Calu3 (cell line): ENCODE measurements at places on chromosomes 1 and 21.

DNA sequence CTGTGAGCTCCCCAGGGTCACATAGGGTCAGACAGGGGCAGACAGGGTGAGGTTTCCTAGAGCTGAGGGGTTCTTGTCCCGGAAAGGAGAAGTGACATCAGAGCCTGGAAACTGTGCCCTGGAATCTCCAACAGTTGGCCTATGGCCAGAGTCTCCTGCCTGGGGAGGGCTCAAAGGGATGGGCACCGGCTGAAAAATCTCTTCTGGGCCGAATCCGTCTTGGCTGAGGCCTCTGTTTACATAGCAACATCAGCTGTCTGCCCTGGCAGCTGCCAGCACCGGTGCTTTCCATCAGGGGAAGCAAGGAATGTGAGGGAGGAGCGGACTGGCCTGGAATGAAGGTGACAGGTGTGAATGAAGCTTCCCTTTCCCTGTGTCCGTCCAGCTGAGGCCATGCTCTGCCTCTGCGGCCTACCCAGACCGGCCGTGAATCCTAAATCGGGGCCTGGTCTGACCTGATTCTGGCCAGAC is 30.7 kb downstream of the VASH2 start:
- DNase-seq, result no peak

- DNase-seq, result no peak
Measured at GRCh38 chr1:56798053-56798471, 21.1 kb downstream of the FYB2 start.

DNA sequence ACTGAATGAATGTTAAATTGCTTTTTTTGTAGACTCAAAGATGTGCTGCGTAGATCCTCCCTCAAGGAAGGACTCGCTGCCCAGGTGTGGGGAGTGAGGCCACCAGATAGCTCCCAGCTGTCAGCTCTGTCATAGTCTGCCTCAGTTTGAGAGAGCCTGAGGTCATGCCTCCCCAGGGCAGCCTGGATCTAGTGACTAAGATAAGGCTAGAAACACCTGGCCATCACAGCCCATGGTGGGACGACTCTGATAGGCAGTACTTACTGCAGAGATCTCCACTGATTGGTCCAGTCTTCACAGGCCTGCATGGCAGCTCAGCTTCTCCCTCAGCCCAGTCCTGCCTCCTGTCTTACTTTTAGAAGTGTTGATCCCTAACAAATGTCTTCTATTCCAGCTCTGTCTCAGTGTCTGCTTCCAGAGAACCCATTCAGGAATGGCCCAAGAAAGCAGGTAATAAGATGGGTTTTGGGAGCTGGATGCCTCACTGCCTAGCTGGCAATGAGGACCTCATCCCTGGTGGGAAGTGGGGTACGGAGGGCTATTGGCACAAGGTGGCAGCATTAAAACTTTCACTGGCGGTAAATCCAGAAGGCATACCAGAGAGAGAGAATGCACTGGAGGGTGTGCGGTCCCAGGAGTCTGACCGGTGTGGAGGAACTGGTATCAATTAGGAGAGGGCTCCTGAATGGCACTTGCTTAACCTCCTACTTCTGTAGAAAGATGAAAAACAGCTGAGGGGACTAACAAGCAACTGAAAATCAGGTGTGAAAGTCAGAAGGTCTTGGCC is 55.3 kb upstream of the GPR37L1 start:
- no peak for DNase-seq

- no peak for DNase-seq
Measured at GRCh38 chr1:84918726-84919336, 25.8 kb upstream of the LPAR3 start.

- DNase-seq, result peak; percentile 48
Measured at GRCh38 chr1:165075725-165076370, 280.7 kb downstream of the LMX1A start.

- DNase-seq, result no peak
Measured at GRCh38 chr1:117967881-117968280, 38.3 kb downstream of the WDR3 start.

- DNase-seq, result peak; percentile 87
Measured at GRCh38 chr1:27603681-27604578, at the start of gene AHDC1. AHDC1 (minus strand) TSS chr1:27604144; CDS start chr1:27552115, 52,029 bp downstream.

DNA sequence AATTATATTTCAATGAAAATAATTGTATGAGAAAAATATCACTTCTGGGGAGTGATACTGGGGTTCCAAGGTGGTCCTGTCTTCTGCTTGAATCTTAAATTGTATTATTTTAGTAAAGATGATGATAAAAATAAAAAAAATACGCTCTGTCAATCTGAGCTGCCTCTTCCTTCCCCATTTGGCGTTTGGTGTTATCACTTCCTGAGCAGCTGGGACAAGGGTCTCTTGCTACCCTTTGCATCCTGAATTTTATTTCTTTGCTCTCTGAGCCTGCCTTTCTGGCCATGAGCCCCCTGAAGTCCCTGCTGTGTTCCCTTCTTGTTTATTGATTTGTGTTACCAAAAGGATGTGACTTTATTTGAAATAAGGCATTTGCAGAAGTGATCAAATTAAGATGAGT is 111.0 kb downstream of the KCNJ6 start:
- no peak for DNase-seq

DNA sequence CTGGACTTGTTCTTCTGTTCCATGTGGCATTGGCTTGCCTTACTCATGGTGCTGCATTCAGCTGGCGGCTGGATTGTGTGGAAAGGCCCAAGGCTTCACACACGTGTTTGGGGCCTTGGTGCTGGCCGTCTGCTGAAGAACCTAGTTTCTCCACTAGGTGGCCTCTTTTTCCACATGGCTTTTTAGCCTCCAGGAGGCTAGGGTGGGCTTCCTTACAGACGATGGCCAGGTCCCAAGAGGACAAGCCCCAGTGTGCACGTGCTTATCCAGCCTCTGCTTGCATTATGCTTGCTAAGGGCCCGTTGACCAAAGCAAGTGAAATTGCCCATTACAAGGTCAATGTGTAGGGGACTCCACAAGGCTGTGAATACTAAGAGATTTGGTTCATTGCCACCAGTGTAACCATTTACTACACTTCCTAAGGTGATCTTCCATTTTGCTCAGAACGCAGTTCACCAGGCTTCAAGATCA is 47.5 kb upstream of the FOXO6 start:
- no peak for DNase-seq

DNA sequence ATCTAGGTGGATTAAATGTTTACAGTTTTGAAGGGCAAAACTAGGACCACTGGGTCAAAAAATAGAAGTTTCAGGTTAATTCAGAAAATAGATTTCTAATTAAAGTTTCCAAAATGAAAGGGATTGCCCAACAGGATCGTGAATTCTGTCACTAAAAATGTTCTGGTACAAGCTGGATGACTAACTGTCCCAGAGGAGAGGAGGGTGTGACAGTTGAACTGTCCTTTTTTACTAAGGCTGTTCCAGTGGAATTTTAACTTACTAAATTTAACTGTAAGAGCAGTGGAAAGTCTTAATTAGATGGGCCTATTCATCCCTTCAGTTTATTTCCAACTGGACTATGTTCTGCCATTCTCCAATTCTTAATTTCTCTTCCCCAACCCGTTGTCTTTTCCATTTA is 7.2 kb downstream of the SNX7 start:
- DNase-seq, result no peak

- DNase-seq, result no peak
Measured at GRCh38 chr21:25186273-25186672, 421.0 kb downstream of the MRPL39 start.

DNA sequence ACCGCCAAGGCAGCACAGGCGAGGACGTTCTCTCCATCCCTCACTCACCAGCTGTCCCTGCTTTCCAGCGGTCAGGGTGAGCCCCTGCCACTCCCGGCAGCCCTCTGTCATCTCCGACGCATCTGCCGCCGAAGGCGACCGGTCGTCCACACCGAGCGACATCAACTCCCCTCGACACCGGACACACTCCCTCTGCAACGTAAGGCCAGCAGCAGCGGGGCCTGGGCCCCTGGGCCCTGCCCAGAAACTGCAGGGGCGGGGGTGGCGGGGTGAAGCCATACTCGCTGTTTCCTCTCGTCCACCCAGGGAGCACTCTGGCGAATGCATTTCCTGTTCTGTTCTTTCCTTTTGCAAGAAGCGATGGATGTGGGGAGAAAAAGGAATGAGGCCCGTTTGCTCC is 93.4 kb upstream of the TMEM51 start:
- no peak for DNase-seq

DNA sequence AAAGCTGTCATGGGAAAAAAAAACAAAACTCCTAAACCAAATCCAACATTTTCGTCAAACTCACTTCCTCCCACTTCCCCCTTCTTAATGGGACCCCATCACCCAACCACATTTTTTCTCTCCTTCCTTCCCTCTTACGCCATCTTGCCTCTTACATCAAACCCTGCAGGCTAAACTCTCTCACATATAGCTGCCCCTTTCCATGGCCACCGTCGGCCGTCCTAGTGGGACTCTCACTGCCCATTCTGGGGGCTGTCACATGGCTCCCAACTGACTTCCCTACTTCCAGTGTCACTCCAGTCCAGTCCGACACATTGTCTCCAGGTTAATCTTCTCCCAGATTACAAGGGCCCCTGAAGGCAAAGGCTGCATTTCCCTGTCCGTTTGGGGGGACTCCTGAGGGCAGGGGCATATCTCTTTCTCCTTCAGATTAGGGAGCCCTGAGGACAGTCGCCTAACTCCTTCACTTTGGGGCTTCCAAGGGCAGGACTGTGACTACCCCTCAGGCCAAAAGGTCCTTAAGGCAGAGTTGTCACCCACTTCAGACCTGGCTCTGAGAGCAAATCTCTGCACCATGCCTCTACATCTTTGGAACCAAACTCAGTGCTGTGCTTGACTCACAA is 658 bp downstream of the UBXN11 start:
- no peak for DNase-seq

- DNase-seq, result peak; percentile 68
Measured at GRCh38 chr1:182080955-182081582, 19.6 kb upstream of the ZNF648 start.

- DNase-seq, result no peak
Measured at GRCh38 chr1:7375329-7375728, 395.8 kb upstream of the VAMP3 start.

DNA sequence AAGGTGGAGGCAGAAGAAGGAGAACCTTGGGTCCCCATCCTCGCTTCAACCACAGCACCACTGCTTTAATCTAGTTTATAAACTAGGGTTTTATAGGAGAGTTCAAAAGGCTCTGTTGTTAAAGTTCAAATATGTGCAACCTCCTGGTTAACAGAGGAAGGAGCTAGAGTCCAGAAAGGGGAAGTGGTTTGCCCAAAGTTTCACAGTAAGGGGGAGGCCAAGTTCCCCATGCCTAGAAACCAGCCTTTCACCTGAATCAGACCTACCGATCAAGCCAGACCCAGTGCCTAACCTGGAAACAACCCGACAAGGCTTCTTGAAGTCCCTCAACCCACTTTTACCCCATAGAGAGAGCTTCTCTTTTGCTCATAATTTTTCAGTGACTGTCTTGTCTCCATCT is 106.5 kb downstream of the PLPP3 start:
- DNase-seq, result no peak

- peak; percentile 39 for DNase-seq
Measured at GRCh38 chr21:41764558-41765419, 2.1 kb downstream of the RIPK4 start.

DNA sequence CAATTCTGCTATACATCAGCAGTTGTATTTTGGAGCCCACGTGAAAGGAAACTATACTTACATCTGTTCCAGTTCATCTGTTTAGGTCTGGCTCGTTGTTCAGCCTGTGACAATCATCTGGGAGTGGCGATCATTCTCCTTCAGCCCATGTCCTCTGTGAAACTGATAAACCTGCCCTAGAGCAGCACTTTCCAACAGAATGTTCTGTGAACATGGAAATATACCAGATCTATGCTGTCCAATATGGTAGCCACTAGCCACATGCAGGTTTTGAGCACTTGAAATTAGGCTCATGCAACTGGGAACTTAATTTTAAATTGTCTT is 24.5 kb upstream of the COQ8A start:
- DNase-seq, result no peak

- DNase-seq, result no peak
Measured at GRCh38 chr1:71640116-71640515, 559.3 kb upstream of the ZRANB2 start.

- DNase-seq, result no peak
Measured at GRCh38 chr1:240074422-240074821, 17.3 kb upstream of the FMN2 start.

DNA sequence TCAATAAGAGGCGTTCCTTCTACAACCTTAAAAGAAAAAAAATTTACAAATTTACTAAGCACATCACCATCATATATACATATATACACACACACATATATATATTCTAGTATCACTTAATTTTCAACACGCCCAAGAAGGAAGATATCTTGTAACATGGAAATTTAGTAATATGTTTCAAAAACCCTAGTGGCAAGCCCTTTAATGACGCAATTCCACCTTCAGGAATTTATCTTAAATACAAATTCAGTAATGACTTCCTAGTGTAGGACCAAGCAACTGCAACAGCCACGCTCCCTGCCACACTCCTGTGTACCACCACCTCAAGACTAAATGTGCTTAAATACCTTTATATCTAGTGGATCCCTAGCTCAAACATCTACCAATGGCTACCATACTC is 12.5 kb downstream of the LBR start:
- DNase-seq, result no peak

- DNase-seq, result no peak
Measured at GRCh38 chr21:46191257-46191685, 7.0 kb upstream of the SPATC1L start.

DNA sequence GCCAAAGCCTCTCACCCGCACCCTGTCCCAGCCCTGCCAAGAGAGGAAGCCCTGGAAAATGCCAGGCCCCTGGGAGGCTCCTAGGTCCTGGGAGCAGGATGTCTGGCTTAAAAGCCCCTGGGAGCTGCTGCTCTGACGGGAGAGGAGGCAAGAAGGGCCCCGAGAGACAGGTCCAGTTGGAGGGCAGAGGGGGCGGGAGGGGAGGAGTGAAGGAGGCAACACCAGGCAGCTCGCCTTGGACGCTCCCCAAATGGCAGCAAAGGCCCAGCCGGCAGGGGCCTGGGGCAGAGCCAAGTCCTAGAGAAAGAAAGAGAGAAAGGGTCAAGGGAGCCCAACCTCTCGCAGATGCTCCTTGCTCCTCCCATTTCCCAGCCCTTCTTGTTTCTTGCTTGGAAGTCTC is 6.8 kb downstream of the ETV3L start:
- no peak for DNase-seq

DNA sequence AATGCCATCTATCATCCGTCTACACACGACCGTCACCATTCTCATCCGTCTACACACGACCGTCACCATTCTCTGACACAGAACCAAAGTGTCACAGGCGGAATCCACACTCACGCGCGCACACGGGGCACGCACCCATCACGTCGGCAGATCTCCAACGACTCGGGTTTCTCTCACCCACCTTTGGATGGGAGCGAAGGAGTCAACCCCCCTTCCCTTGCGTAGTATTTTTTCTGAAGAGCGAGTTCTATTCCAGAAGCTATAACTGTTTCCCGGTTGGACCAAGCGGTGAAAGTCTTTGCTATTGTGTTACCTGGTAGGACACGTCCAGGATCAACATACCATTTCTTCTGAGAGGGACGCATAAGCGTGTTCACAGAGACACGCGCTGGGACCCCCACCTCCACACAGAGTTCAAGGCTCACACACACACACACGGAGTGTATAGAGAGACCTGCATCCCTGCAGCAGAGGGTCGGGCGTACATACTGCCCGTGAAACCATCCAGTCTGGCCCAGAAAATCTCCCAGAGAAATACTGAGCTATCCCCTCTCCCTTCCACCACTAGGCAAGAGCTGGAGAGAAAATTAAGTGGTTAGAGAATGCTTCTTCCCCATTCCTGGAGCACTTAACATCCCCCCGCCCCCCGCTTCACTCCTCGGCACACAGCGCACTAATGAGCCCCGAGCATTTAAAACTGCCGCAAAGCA is 741 bp downstream of the DUSP10 start:
- peak; percentile 36 for DNase-seq
